ENCODE measurements at places on chromosomes 12 and 14. TPM values are rescaled to one million over a fixed set of nuclear protein-coding genes. Genes with fewer than 3 reads are reported as not detected.

LAG3 gene
- total RNA-seq: 268 TPM

KIAA0586 gene
- 19.7 TPM for total RNA-seq

BHLHE41 gene
- not detected for total RNA-seq

DNA sequence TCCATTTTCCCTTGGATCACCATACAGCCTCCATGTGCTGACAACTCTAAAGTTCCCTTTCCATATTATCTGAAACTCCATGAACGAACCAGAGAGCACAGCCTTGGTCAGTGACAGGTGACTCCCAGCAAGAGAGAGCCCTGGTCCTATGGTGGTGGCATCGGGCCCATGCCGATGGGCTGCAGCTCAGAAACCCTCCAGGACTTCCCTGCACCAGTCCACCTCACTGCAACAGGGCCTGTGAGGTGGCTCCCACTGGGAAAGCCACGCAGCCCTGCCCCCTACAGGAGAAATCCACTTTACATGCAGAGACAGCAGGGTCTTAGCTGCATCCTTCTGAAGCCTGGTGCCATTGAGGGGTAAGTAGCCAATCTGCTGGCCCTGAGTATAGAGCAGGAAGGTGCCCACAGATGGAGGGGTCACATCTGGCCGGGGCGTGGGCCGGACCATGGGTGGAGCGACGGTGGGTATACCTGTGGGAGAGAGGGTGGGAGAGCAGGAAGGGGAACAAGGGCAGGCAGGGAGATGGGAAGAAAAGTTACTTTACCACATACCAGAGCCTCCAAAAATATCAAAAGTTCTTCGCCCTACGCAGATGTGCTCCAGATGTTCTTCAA is 24.7 kb downstream of the RTRAF start:
- no peak for DNase-seq
- H3K27ac ChIP-seq: no peak overlapping the region
- peaks cover 17% of the 10 kb centered on the region for H3K36me3 ChIP-seq
- H3K27me3 ChIP-seq: no peaks in the 10 kb centered on the region
- no peak overlapping the region for H3K4me3 ChIP-seq

All from activated T-helper 1 cell treated with anti-CD3 and anti-CD28 coated beads, Interleukin-12 subunit alpha, Interleukin-12 subunit beta, Interleukin-2, Interleukin-4 antibody, amounts not matched to agents 30 ng/mL and 10 ng/mL and 1 ng/mL, durations not matched to agents 14 hours and 24 hours and 36 hours (primary cell).